Activated CD4-positive, CD25-positive, alpha-beta regulatory T cell treated with anti-CD3 and anti-CD28 coated beads, Interleukin-2, amount 50 U/mL, for 24 hours (primary cell): ENCODE measurements at places on chromosomes 2 and 18.

DNA sequence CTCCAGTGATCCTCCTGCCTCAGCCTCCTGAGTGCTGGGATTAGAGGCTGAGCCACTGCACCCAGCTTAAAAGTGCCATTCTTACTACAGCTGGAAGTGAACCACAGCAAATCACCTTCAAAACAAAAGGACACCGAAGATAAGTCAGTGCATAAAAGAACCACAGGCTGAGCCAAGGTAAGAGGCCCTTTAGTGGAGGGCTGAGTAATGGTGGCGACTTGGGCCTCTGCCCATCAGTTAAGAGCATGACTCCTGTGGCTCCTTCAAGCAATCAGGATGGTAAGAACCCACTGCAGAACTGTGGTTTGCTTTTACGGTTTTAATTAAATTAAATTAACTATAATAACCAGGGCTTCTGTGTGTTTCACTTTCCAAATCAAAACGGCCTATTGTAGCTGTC lies 75.1 kb downstream of the CTAGE1 start:
- ATAC-seq = peak; percentile 55

DNA sequence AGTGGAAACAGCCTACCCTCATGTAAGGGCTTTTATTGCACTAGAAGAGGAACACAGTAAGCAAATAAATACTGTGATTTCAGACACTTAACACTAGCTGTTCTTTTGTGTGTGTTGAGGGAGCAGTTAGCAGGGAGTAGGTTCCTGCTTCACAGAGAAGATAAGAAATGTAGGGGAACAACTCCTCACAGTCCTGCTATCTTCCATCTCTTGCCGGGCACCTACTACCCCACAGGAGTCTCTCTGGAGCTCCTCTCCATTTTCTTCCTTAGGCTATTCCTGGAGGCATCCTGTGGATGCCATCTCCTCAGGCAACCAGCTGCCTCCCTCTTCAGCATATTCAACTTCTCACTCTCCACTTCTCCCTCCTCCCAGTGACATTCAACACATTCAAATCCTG lies 145.0 kb downstream of the SRBD1 start:
- no peak for ATAC-seq

- no peak for ATAC-seq
Observed at GRCh38 chr2:136858656-136859055, 93.3 kb downstream of the THSD7B start.

DNA sequence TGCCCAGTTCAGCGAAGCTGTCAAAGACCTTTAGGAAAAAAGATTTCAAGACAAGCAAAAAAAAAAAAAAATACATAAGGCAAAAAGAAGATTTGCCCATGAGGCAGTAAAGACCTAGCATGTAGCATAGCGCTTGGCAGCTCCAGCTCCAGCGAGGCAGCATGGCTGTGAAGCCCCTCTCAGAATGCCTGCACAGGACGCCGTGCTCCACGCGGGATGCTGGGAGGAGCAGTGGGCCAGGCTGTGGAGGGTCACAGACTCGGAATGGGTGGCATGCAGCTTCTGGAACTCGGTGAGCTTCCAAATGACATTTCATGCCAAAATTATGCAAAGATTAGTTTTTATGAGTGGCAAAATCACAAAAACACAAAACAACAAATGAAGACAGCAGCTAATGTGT lies 267.3 kb downstream of the ZNF516 start:
- no peak for ATAC-seq

DNA sequence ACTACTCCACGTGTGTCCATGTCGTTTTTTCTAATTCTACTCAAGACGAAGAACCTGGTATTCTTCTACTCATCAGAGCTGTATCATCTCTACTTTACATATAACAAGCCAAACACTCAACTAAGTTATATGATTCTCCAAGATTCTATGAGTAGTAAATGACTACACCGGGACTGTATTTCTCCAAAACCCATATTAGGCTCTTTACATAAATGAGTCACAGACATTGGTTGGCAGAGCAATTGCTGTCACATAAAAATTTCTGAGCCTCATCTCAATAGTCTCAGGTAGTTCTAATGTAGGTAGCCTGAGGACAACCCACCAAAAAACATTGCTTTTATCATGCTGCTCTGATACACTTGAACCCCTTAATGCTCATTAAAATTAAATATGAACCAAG lies 1092.3 kb upstream of the NXPH2 start:
- ATAC-seq = no peak

GRCh38 chr2:197324801-197325200 lies 14.2 kb upstream of the ANKRD44 start:
- peak; percentile 33 for ATAC-seq

- no peak for ATAC-seq
Observed at GRCh38 chr18:10750191-10751035, 224.6 kb downstream of the NAPG start.

GRCh38 chr2:240963868-240964703 lies 34.3 kb upstream of the SNED1 start:
- no peak for ATAC-seq

- no peak for ATAC-seq
Observed at GRCh38 chr18:28740575-28740974, 563.6 kb upstream of the CDH2 start.

- ATAC-seq = no peak
Observed at GRCh38 chr2:110867078-110867477, 134.7 kb downstream of the ACOXL start.

GRCh38 chr18:3930126-3931012 lies 480.4 kb downstream of the TGIF1 start:
- no peak for ATAC-seq

- ATAC-seq = no peak
Observed at GRCh38 chr2:223914324-223914723, 30.8 kb downstream of the WDFY1 start.

DNA sequence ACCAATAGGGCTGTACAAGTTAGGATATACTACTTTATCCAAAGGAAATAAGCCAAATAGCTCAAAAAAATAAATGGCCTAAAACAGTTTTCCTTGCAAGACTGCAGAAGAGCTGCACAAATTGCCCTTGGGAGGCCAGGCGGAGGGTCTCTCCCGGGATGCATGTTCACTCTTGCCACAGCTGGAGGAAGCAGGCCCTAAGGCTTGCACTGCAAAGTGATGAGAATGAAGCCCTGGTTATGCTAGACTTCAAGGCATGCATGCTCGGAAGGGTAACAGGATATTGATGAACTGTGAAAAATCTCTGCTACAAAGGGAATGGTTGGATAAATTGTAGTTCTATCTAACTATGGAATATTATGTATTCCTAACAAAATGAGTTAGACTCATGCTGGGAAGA lies 27.5 kb upstream of the LDLRAD4 start:
- no peak for ATAC-seq

- no peak for ATAC-seq
Observed at GRCh38 chr2:17301437-17301836, 216.8 kb downstream of the RAD51AP2 start.

DNA sequence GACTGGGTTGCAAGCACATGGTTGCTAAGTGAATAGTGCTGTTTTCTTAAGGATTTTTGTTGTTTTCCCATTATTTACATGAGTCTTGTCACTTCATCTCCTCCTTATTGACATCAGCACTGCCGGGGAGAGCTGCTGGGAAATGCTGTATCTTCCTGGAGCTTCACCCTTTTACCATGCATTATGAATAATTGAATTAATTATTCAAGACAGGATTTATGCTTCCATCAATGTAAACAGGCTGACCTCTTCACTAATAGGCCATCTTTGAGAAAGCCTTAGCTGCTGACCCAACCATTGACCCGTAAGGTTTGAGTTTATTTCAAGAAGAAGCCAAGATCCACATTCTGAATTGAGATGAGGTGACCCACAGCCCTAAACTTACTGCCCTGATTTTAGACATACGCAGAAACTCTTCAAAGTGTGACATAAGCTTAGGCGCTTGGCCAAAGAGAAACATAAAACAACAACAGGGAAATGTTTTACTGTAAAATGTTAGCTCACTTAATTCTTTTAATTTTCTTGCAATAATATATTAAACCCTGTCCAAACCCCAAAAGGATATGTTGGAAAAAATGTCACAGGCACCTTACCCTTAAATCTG lies 365.5 kb upstream of the SYT4 start:
- ATAC-seq = no peak

DNA sequence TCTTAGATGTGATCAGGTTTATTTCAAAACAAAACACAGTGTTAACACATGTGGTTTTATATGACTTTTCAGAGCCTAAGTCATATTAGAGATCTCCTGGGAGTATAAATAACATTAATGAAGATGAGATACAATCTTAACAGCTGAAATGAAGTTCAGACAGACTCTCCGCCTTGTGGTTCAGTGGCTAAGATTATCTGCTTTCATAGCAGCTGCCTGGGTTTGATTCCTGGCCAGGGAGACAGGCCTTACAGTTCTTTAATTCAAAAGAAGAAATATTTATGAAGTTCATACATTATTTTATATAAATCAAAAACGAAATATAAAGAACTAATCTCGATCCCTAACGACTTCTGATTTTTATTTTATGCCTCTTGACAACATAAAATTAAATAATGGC lies 35.2 kb upstream of the TTC32 start:
- ATAC-seq = no peak

DNA sequence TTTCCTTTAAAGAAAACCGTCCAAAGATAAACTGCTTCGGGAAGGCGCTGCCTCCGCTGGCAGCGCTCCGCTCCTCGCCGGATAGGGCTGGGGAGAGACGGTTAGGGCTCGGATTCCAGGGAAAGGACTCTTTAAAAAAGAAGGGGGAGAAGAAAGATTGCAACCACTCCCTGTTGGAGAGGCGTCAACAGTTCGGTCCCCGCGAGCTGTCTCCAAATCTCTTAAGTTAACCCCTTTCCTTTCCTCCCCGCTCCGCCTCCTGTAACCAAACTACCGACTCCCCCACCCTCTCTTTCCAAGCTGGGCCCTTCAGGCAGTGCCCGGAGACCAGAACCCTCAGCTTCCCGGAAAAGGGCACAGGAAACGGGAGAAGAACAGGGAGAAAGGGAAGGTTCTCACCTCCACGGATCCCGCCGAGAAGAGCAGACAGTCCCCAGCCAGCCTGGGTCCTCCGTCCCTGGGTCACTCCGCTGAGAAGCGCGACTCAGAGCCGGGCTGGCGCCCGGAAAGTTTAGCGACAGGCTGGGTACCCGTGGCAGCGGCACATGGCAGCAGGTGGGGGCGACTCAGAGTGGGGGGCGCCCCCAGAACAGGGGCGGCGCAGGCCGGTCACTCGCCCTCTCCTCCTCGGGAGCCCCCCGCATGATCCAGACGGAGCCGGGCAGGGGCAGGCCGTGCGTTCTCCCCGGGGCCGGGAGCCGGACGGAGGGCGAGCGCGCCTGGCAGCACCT lies 675 bp downstream of the FZD5 start:
- ATAC-seq = peak; percentile 1

GRCh38 chr18:70423120-70423519 lies 134.3 kb downstream of the SOCS6 start:
- no peak for ATAC-seq

GRCh38 chr2:120709608-120710041 lies 26.0 kb upstream of the GLI2 start:
- ATAC-seq = no peak

GRCh38 chr2:239008677-239009588 lies 161.0 kb downstream of the TWIST2 start:
- no peak for ATAC-seq

DNA sequence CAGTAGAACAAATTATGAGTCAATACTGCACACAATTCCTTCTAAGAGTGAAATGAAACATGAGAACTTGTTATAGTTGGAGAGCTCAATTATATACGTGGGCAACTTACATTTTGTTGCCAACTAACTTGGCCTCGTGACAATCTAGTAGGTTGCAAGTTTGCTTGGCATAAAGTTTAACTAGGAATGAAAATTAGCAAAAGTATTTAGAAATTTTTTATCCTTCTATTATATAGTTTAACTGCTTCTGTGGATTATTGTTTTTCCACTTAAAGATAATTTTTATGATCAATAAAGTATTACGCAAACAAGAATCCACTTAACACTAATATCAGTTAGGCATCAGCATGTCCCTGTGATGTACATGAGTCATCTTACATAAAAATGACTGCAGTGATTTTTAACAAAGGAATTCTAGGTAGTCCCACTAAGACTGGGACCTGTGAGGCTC lies 41.1 kb downstream of the FAM124B start:
- no peak for ATAC-seq

DNA sequence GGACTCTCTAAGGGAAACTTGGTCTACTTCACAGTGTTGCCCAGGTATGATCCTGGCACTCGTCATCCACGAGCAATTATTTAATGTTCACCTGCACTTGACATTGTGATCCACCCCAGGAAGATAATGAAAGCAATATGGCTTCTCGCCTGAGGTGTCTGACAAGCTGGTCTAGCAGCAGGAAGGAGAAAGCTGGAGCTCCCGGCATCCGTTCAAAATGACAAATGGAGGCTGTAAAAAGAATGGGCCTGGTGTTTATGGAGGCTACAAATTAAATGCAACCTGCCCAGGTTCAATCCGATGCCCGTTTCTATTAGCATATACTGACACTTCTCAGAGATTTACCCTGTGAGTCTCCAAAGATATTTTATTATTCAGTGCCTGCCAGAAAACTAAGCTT lies 317.6 kb downstream of the CTNNA2 start:
- no peak for ATAC-seq

DNA sequence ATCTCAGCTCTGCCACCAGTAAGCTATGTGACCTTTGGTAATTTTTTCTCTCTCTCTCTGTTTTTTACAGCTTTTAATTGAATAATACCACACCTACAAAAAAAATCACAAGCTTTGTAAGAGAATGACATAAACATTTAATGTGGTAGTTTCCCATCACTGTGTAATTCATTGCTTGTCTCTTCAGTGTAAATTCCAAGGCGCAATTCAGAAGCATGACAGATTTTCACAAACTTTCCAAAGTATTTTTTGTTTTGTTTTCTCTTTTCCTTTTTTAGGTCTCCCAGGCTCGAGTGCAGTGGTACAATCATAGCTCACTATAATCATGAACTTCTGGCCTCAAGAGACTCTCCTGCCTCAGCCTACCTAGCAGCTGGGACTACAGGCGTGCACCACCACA lies 25.0 kb upstream of the PPM1B start:
- ATAC-seq = no peak

GRCh38 chr2:180653481-180653880 lies 326.9 kb upstream of the UBE2E3 start:
- ATAC-seq = no peak

- ATAC-seq = no peak
Observed at GRCh38 chr2:28420722-28421121, 28.1 kb downstream of the FOSL2 start.

DNA sequence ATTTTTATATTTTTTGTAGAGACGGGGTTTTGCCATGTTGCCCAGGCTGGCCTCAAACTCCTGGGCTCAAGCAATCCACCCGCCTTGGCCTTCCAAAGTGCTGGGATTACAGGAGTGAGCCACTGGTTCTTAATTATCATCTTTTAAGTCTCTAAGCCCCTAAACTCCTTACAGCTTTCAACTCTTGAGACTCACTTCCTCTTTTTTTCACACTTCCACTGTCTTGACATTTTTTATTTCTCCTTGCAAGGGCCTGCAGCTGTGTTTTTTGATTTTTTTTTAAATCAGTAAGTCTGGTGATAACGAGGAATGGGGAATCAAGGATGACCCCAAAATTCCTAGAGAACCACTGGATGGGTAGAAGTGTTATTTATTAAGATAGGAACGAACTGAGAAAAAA lies 8.6 kb upstream of the ABCB11 start:
- ATAC-seq = no peak
